EL (cell line): ENCODE measurements at places on chromosomes 7 and 10.

DNA sequence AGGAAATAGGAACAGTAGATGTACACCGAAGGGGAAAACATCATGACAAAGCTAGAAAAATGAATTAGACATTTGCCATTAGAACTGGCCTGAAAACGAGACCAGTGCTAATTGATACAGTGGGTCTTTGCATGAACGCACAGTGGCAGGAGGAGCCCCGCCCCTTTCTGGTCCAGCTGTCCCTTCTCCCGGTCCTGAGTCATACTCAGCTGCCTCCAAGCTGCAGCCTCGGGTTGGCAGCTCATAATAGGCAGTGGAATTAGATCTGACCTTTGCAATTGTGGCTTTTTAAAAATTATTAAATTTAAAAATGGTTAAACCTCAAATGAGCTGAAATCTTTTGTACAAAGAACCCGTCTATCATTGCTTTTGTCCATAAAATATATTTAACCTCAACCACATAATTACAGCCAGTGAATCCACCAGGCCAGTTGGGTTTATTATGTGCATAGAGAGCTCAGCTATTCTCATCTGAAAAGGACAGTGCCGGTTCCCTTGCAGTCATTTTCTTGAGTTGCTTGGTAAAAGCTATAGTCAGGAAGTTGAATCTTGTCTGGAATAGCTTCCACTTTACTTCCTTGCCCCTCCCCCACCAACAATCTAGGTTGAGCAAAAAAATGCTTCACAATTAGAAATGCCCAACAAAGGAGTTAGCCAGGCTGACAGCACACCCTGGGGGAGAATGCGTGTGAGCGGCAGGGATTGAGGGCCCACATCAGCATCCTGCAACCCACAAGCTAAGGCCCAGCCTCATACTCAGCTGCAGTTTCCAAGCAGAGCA, 147.1 kb downstream of the BUB3 start:
- DNase-seq = peak; percentile 37

GRCh38 chr7:70920876-70921275, 211.1 kb upstream of the GALNT17 start:
- no peak for DNase-seq

DNA sequence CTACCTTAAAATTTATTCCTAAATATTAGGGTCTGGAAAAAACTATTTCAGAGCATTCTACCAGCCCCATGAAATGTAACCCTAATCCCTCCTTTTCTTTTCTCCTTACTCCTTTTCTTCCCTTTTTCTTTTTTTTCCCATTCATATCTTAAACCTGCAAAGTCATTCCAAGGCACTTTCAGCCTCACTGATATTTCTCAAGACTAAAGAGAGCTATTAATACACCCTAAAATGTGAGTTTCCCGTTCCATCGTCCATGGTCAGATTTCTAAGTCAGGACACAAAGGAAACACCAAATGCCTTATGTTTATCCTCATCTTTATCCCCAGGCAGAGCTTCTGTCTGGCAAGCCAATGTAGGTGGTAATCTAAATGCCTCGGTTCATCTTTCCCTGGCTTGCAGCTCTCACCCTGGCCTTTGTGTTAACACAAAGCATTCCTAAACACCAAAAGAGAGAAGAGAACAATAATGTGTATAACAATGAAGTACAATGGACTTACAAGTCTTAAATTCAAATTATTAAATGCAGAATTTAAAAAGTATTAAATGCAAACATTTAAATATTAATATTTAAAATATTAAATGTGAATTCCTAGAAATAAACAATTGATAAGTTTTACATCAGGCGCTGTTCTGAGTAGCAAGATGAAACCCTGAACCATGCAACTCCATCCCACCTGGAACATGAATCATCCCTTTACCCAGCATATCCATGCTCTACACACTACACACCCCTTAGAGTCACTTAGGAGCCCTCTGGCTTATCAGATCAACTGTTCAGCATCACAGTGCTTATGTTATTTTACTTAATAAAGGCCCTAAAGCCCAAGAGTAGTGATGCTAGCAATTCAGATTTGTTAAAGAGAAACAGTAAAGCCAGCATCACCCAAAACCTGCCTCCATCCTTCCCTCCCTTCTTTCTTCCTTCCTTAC, 26.8 kb downstream of the MICU1 start:
- no peak for DNase-seq

DNA sequence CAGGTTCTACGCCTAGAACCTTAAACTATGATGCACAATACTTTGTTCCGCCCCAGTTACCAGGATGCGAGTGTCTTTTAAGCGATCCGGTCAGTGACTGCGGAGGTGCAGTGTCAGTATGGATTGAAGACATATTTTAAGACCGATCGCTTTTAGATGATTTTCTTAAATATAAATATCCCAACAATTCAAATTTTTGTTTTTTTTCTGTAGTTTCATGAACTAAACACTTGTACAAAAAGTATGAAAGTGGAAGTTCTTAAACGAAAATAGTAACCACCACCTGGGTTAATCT, 835 bp downstream of the COMMD3 start:
- DNase-seq = no peak

GRCh38 chr7:99011706-99012404, 132.1 kb downstream of the SMURF1 start:
- no peak for DNase-seq

DNA sequence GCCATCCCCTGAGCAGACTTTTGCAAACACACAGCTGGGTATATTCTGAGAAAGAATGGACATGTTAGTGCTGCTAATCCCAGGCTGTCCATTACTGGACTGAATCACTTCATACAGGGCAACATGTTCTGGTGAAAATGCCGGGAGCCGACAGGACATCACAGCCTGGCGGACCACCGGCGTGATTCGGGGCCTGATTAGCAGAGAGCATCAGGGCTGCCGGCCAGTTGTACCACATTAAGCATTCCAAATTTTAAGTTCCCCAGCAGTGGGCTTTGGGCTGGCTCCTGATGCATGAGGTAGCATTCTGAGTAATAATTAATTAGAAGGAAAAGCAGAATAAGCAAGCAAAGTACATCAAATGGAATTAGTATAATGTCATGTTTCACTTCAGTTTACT, 229.0 kb downstream of the GRID1 start:
- DNase-seq = no peak

DNA sequence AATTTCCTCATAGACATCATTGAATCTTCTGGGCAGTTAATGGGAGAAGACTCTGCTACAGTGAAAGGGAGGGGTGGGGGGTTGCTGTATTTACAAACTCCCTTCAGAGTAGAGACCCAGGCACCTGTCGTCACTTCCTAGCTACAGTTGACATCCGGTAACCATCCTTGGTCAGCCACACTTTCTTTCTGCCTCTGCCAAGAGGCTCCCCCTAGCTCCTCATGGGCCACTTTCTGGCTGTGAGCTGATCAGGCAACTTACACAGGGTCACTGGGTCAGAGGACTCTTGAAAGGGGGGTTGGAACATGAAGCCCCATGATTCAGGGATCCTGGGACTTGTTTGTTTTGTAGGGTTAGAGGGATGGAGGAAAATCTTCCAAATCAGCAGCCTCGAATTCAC, 1.2 kb downstream of the TECPR1 start:
- no peak for DNase-seq

DNA sequence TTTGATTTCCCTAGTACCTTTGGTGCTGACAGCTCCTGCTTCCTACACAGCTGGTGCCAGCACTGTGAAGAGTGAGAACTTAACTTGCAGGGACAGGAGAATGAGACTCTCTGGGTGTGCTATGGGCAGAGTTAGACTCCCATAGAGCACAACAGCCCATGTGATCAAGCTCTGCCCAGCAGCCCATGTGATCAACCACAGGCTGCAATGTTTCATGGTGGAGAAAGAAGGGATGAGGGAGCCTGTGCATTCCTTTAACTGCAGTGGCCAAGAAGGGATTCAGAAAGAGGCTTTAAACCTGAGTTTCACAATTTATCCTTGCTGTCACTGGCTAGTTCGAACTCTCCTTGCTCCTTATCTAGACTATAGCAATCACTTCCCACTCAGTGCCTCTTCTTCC, 10.0 kb upstream of the MEST start:
- DNase-seq = peak; percentile 12

GRCh38 chr7:120303105-120303504, 30.1 kb downstream of the KCND2 start:
- DNase-seq = no peak

GRCh38 chr10:74380795-74381194, 229.8 kb downstream of the ADK start:
- no peak for DNase-seq

DNA sequence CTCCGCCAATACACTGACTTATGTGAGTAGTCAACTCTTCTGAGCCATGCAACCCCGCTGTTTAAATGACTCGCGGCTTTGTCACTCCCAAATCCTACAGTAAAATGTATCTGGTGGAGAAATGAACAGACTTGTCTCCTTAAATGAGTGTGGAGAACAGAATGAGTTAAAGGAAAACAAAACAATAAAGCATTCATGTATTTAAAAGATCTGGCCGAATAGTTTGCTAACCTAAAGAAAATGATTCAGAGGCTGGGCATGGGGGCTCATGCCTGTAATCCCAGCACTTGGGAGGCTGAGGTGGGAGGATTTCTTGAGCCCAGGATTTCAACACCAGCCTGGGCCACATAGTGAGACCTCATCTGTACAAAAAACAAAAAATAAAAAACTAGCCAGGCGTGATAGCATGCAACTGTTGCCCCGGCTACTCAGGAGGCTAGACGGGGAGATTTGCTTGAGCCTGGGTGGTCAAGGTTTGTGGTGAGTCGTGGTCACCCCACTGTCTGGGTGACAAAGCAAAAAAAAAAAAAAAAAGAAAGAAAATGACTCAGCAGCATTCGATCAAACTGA, 86.5 kb upstream of the PFKP start:
- peak; percentile 47 for DNase-seq

DNA sequence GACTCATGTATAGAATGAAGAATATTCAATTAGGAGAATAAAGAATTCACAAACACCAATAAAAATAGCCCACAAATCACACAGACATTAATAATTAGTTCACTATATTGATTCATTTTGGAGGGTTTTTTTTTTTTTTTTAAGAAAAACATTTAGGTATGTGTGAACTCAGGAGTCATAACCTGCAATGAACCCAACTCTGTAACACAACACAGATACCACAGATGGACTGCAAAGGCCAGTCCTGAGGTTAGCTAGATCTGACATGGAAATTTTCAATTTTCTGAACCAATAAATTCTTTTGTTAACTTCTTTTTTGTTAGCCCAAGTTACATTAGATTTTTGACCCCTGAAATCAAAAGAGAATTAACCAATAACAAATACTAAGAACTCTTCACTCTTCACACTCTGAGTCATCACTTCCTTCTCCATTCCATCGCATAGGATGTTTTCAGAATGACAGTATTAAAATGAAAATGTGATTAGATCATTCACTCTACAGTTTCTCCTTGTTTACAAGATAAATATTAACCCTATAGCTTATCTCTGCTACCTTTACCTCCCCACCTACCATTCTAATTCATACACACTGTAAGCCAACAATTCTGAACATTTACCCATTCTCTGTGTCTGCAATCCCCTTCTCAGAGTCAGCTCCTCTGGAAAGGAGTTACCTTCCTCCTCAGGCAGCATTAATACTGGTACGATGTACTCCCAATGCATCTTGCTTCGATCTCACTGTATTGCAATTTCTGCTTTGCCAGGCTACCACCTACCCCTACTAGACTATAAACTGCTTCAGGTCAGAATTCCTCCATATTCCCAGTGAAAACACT, 141.5 kb downstream of the LRRN3 start:
- DNase-seq = peak; percentile 76

DNA sequence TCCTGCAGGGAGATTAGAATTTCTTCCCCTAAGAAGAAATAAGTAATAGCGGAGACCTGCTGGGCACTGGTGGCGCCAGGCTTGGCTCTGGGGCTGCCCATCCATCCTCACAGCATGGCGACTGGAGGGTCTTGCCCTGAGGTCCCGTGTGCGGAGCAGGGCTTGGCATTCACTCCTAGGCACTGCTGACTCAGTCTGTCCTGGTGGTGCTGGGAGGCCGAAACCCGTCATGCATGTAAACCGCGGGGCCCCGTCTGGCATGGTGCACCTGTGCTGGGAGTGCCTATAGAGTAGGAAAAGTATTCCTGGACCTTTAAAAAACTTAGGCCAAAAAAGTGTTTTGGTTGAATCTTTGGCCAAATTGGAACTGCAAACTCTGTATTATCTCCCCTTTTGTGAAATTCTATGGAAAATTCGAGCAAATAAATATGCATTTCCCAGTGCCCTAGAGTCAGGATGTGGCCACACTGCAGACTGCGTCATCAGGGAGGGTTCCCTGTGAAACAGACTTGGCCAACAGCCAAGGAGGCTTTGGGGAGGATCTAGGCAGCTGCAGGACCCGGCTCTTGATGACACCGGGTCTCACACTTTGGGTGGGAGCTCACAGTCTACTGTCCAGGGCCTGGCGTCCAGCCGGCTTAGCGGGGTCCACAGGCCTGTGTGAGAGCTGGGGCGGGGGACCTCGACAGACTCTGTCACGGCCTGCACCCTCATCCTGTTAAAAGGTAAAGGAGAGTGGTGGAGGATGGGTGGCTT, 122.3 kb downstream of the VIPR2 start:
- DNase-seq = peak; percentile 4

DNA sequence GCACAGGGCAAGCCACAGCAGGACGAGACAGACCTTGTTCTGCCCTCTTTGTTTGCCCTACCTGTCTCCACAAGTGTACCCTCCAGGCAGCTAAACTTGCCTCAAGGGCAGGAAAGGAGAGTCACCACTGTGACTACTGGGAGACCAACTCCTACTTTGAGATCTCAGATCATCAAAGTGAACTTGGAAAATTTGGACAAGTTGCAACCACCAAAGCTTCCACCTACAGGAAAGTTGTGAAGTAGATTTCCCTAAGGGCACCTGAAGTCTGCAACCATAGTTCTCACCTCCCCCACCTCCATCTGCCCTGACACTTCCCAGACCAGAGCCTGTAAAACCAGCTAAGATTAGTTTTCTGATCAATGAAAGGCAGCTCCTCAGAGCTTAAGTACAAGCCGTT, 2.5 kb upstream of the WDR91 start:
- DNase-seq = no peak

DNA sequence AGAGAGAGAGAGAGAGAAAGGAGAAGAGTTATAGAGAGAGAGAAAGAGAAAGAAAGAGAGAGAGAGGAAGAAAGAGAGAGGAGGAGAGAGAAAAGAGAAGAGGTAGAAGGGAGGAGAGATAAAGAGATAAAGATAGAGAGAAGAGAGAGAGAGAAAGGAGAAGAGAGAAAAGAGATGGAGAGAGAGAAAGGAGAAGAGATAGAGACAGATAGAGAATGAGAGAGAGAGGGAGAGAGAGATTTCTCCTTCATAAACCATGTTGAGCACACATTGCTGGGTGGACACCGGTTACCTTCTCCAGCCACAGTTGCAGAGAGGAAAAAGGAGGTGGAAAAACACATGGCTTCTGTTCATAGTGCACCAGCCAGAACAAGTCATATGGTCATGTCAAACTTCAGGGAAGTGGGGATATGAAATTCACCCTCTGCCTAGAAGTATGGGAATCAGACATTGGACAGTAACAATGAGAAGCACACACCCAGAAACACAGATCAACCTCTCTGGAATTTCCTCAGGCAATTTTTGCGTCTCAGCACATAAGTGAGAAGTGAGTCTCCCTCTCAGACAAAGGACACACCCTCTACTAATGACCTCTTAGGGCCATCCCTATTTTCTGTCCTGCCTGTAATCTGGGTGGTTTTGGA, 172.5 kb upstream of the SVIL start:
- peak; percentile 87 for DNase-seq

GRCh38 chr7:69787736-69788431, 189.6 kb downstream of the AUTS2 start:
- no peak for DNase-seq
